ENCODE measurements at places on chromosomes 16 and 17. TPM values are rescaled to one million over a fixed set of nuclear protein-coding genes. Genes with fewer than 3 reads are reported as not detected.

JUP gene
- 2.7 TPM for total RNA-seq

BMERB1 gene
- 24.8 TPM for total RNA-seq

OR1E1 gene
- total RNA-seq: not detected

ZNF200 gene
- total RNA-seq: 12.2 TPM

SCIMP gene
- not detected for total RNA-seq

DNA sequence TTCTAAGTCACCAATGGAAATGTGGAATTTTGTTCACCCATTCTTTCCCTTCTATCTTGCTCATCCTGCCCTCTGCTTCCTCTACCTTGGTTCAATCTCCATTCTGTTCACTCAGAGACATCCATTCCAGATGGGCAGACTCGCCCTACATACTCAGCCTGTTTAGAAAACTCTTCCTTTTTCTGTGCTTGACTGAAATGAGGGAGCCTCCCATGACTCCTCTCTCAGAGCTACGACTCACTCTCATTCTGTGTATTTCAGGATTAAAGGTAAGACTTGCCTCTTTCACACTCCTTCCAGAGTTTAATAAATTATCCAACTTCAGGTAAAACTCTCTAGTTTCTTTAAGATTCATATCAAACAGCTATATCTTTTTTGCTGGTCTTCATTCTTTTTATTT lies 182.8 kb downstream of the HS3ST3A1 start:
- H3K4me1 ChIP-seq: no peaks in the 10 kb centered on the region
- no peak overlapping the region for H3K27ac ChIP-seq
- H3K4me3 ChIP-seq: no peak overlapping the region
- H3K36me3 ChIP-seq: no peaks in the 10 kb centered on the region

DNA sequence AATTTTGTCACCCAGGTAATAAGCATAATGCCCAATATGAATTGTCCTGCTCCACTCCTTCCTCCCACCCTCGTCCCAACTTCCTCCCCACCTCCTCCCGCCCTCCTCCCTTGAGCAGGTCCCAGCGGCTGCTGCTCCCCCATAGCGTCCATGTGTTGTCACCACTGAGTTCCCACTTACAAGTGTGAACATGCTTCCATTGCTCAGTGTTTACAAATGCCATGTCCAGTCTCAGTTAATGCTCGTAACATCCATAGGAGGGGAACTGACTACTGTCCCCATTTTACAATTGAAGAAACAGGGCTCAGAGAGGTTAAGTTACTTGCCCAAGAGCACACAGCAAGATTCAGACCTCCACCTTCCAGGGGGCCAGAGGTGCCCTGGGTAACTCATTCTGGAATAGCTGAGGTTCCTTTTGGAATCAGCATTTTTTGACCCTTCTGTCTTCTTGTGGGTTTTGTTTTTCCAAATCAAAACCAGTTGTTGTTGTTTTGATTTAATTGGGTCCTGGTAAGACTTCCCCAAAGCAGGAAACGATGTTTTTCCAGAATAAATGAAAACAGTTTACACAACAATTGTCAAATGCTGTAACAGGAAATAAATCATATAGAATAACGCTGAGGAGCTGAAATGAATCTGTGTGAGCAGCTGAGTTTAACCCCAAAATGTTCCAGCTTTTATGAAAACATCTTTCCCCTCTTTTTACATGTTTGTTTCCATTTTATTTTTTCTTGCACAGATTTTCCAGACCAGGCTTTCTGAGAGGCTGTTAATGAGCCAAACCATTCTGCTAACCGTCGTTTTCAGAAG lies 73.9 kb downstream of the ZDHHC7 start:
- no peaks in the 10 kb centered on the region for H3K4me1 ChIP-seq
- no peaks in the 10 kb centered on the region for H3K36me3 ChIP-seq

- H3K36me3 ChIP-seq: peaks cover 22% of the 10 kb centered on the region
- H3K4me1 ChIP-seq: no peaks in the 10 kb centered on the region
- no peak overlapping the region for H3K4me3 ChIP-seq
- DNase-seq: no peak
- H3K27me3 ChIP-seq: no peaks in the 10 kb centered on the region
These were observed 28.8 kb downstream of the NPLOC4 start for GRCh38 chr17:81608082-81608481.

DNA sequence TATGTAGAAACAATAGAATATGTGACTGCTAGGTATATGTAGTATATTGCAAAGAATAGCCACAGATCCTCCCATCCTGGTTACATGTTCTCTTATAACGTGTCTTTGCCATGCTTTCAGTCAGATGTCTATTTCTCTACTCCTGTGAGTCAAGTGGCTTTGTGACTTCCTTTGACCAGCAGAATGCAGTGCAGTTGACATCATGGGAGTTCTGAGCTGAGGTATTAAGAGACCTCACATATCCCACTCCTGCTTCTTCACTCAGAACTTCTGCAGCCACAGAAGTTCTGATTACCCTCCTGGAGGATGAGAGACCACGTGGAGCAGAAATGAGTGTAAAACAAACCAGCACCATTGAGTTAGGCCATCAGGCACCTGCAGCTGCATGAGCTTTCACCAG lies 222.5 kb downstream of the PRKCA start:
- no peak overlapping the region for H3K4me3 ChIP-seq
- peaks cover 46% of the 10 kb centered on the region for H3K4me1 ChIP-seq
- H3K36me3 ChIP-seq: peaks cover 48% of the 10 kb centered on the region
- no peak overlapping the region for H3K27ac ChIP-seq

GRCh38 chr17:69620363-69620762 lies 205.9 kb downstream of the MAP2K6 start:
- no peak overlapping the region for H3K4me3 ChIP-seq
- no peak for DNase-seq
- no peaks in the 10 kb centered on the region for H3K36me3 ChIP-seq
- H3K4me1 ChIP-seq: no peaks in the 10 kb centered on the region
- no peak overlapping the region for H3K27ac ChIP-seq

- H3K27ac ChIP-seq: no peak overlapping the region
- peaks cover 5% of the 10 kb centered on the region for H3K36me3 ChIP-seq
- H3K4me1 ChIP-seq: peaks cover 1% of the 10 kb centered on the region
These were observed 25.6 kb downstream of the GINS2 start for GRCh38 chr16:85662976-85663830.

DNA sequence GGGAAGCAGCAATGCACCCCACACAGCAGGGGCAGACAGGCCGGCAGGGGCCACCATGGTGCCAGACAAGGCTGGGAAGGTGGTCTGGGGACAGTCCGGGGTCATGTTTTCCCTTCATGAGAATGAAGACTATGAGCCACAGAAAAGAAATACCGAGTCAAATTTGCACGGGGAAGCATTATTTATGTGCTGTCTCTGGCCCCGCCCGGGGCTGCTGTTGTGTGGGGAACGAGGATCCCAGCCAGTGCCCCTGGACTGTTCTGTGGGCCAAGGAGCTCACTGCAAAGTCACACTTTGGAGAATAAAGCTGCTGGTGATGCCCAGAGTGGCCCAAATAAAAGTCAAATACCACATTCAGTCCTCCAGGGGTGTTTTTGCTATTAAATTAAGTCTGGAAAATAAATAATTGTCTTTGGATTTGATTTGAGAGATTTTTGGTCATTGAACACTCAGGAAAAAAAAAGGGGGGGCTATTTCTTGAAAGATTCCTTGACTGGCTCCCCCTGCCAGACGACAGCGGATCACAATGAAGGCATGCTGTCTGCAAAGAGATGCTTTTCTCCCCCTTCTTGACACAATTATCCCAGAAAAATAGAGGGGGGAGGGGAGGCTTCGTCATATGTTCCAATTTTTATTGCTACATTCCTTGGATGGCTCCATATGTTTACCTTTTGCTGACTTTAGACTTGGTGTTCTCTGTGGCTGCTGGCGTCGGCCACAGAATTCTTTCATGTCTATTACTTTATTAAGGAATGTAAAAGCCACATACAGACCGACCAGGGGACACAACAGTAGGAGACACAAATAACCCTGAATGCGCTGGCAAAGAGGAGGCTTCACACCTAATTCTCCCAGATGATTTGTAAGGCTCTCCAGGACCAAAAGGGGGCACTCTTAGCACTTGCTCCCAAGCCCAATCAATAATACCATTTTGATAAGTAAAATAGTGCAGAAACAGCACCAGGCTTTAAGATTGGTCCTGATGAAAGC lies 27.1 kb upstream of the ANKFN1 start:
- peaks cover 5% of the 10 kb centered on the region for H3K27me3 ChIP-seq
- no peak for DNase-seq
- no peak overlapping the region for H3K4me3 ChIP-seq
- no peak overlapping the region for H3K27ac ChIP-seq

- H3K27ac ChIP-seq: no peak overlapping the region
- H3K4me3 ChIP-seq: no peak overlapping the region
- no peaks in the 10 kb centered on the region for H3K36me3 ChIP-seq
- DNase-seq: no peak
These were observed 29.8 kb downstream of the CA10 start for GRCh38 chr17:52128721-52129120.

- H3K27ac ChIP-seq: no peak overlapping the region
- no peak for DNase-seq
- no peaks in the 10 kb centered on the region for H3K4me1 ChIP-seq
- no peak overlapping the region for H3K4me3 ChIP-seq
- no peaks in the 10 kb centered on the region for H3K27me3 ChIP-seq
These were observed 330.5 kb upstream of the TNRC6C start for GRCh38 chr17:77628035-77628434.

DNA sequence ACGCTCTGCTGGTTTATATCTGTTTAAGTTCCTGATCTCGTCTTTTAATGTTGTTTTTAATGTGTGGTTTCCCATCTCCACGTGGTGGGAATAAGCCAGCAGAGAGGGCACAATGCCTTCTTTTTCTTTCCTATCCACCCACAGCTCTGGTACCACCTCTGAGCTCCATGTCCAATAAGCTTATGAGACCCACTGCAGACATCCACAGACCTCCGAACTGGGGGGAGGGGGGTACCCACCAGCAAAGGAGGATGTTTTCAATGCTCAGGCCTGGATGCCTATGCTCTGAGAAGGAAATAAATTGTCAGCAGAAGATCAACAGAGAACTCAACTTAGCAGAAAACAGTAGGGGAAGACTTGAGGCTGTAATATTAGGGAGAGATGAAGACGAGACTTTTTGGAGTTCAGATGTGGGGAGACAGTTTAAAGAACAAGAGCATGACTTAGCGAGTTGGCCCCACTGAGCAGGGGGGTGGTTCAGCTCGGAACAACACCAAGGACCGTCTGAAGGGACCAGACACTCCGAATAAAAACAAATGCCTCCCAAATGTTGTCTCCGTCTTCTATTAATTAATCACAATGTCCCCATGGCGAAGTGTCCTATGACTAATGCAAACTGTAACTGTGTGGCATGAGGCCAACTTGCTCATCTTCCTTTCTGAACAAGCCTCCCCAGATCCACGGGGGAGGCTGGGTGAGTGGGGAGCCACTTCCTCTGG lies 62.7 kb downstream of the GAS7 start:
- H3K4me3 ChIP-seq: no peak overlapping the region
- H3K4me1 ChIP-seq: peaks cover 10% of the 10 kb centered on the region
- no peak for DNase-seq
- no peaks in the 10 kb centered on the region for H3K36me3 ChIP-seq
- no peak overlapping the region for H3K27ac ChIP-seq

- H3K36me3 ChIP-seq: no peaks in the 10 kb centered on the region
- H3K4me3 ChIP-seq: no peak overlapping the region
- H3K27ac ChIP-seq: no peak overlapping the region
- H3K4me1 ChIP-seq: no peaks in the 10 kb centered on the region
These were observed 265.9 kb upstream of the SALL1 start for GRCh38 chr16:51416926-51417325.

GRCh38 chr17:57868007-57868909 lies 18.4 kb upstream of the MRPS23 start:
- H3K4me3 ChIP-seq: no peak overlapping the region
- peak; percentile 40 for DNase-seq
- peak overlapping the region; percentile 75 for H3K27ac ChIP-seq
- peaks cover 12% of the 10 kb centered on the region for H3K4me1 ChIP-seq
- H3K27me3 ChIP-seq: peaks cover 17% of the 10 kb centered on the region
- no peaks in the 10 kb centered on the region for H3K36me3 ChIP-seq

- no peaks in the 10 kb centered on the region for H3K36me3 ChIP-seq
- H3K27ac ChIP-seq: no peak overlapping the region
- no peak overlapping the region for H3K4me3 ChIP-seq
- H3K27me3 ChIP-seq: no peaks in the 10 kb centered on the region
These were observed 558.9 kb upstream of the HSBP1 start for GRCh38 chr16:83248735-83249463.

All from activated naive CD8-positive, alpha-beta T cell treated with anti-CD3 and anti-CD28 coated beads for 36 hours (primary cell).